ENCODE measurements at places on chromosomes 16 and 17.

DNA sequence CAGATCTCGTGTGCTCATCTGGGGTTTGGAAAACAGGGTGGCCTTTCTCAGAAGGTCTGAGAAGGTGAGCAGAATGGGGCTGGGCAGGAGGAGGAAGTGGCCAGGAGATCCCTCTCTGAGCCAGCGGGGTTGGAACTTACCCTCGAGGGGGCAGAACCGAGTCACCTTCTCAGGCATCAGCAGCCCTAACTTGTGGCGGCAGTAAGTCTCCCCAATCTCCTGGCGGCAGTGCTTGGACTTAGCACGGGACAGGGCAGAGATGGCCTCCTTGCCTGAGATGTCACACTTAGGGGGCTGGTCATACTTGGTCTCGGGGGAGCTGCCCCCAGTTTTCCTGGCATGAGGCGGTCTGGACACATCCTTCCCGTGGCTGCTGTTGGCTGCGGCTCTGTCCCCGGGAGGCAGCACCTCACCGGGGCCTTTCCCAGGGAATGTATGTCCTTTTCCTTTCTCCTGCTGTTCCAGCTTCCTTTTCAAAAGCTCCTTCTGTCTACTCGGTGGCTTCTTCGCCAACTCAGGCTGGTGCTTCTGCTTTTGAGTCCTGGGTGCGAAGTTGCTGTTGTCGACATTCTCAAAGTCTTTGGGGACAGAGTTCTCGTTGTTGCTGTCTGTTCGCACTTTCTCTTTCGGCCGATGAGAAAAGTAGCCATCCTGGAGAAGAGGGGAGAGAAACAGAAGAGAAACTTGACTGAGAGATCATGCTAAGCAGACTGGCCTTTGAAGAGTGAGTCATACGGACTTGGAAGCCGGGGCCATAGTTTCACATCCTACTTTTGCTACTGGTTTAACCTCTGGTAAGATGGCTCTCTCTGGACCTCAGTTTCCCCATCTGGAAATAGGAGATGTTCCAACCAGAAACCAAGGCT, 211.7 kb downstream of the XYLT1 start:
- DNase-seq = no peak

DNA sequence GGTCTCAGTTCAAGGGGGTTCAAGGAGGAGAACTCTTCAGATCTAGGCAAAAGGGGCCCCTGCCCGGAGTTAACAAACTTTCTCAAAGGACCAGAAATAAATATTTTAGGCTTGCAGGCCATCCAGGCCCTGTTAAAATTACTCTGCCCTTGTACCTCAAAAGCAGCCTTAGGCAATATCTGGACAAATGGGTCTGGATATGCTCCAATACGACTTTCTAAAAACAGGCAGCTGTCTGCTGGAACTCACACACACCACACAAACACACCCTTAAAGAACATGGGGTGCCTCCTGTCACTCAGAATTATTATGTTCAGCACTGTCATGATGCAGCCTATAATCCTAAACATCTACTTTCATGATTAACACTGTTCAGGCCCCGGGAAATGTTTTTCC, 75.5 kb downstream of the TMEM132E start:
- no peak for DNase-seq

DNA sequence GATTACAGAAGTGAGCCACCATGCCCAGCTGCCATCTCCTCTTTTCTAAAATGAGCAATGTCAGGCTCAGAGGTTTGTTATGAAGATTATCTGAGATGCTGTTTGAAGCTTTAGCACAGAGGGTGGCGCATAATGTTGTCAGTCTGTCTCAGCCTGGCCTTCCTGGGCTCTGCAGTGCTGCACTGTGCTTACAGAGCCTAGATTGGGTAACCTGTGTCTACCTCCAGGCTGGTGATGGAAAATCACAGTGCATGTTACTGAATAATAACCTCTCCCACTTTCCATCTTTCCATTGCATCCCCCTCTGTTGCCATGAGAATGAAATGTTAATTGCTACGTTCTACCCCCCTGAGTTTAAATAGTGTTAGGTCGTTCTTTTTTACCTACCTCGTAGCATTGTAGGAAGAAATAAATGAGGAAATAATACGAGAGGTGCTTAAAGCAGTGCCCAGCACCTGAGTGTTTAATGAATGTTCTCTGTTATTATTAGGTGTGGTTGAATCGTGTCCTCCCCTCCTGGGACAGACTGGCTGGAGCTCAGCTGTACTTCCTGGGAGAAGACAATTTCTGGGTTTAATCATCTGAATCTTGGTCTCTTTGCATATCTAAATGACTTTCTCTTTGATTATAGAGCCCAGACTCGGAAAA, 6.2 kb downstream of the LDAF1 start:
- no peak for DNase-seq

- no peak for DNase-seq
Observed at GRCh38 chr16:55468352-55468990, 10.5 kb upstream of the MMP2 start.

- no peak for DNase-seq
Observed at GRCh38 chr17:17570798-17571716, 20.5 kb downstream of the PEMT start.

DNA sequence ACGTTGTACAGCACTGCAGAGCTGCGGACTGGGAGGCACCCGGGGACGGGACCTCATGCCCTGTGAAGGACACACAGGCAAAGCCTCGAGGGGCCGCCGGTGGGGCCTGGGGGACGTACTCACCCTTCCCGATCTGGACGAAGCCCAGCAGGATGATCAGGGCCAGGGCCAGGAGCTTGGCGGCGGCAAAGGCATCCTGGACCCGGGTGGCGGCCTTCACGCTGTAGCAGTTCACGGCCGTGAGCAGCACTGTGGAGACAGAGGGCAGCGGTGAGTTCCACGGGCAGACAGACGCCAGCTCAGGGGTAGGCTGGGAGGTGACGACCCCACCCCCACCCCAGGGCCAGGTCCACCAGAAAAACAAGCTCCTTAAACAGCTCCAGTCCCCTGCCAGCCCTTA, 17.7 kb downstream of the SLC7A5 start:
- DNase-seq = no peak

DNA sequence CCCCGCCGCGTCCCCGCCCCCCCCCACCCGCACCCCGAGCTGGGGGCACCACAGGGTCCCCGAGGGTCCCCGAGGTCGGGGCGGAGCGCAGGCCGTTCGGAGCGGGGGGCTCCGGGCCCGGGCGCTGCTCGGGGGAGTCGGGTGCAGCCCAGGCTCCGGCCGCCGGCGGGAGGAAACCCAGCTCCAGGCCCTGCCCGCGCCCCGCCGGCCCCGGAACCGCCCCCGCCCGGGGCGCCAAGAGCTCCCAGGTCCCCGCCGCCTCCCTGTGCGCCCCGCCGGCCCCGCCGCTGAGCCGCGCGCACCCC, 33.2 kb upstream of the RPH3AL start:
- DNase-seq = no peak

GRCh38 chr17:44940317-44940716, 7.3 kb downstream of the KIF18B start:
- DNase-seq = no peak

DNA sequence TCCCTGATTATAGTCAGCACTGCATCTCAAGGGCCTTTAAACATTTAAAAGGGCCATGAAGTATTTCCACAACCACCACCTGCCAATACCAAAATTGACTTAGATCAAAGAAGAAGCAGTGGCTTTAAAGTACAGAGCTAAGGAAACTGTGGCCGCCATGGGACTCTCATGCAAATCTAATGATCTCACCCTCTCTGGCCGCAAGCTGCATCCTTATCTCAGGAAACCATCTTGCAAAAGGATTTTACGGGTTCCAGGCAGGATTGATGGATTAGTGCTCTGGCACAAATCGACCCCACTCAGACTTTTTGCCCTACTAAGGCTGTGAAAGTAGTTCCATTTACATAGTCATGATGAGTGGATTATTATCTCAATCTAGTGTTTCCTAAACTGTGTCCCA, 22.6 kb downstream of the CDRT4 start:
- no peak for DNase-seq

DNA sequence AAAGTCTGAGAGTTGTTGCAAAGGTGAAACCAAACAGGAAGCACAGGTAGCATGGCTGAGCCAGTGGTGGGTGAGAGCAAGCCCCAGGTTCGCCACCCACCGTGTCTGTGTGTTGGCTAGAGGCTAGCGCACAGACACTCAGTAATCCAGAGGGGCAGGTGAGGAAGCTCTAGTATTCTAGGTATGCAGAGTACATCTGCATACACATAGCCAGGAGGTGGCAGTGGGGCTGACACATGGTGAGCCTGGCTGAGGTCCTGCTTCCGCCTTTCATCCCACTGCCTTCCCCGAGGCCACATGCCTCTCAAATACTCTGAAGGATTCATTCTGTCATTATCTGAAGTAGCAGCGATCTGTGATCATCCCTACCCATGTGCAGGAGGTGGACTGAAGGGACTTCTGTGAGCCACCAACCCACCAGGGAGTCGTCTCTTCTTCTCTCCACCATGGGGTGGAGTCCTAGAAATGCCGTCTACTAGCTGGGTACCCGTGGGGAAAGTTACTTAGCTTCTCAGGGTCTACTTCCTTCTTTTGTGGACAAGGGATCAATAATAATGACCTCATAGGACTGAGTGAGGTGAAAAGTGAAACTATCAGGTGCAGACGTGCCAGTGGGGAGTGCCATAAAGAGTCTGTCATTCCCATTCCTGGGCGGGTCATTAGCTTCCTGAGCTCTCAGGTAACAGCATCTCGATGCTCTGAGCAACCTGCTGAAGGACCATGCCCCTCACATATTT, 36.0 kb upstream of the ICAM2 start:
- DNase-seq = no peak

DNA sequence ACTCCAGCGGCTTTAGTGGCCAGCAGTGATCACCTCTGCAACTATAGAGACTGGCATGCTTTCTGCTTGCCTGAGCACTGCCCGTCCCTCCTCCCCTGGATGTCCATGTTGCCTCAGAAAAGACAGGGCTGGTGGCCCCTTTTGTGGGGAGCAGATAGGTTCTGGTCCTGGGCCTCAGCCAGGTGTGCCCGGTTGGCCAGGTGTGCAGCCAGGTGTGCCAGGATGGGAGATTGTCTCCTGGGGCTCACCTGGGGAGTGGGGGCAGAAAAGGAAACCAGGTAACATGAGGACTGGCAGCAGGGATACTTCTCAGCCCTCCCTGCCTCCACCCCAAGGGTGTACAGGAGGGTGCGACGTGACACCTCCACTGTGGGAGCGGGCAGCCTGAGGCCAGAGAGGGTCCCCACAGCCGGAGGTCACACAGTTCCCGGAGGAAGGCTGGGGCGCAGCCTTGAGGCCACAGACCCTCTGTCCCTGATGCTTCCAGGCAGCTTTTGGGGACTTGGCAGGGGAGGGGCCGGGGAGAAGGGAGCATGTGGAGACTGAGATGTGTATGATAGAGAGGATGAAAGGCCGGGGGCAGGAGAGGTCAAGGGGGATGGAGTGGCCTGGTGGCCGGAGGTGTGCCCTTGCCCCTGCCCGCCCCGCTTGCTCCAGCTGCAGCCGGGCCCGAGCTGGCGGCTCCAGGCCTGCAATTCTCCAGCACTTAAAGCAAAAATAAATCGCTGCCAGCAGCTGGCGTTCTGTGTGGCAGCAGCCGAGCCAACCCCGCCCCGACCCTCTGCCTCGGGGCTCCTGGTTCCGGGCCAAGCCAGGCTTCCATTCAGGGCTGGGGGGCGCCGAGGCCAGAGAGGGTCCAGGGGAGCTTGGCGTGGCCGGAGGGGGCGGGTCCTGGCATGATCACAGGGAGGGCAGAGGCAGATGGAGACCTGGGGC, 6.7 kb downstream of the KCNJ12 start:
- no peak for DNase-seq

GRCh38 chr17:47931848-47932247, 9.5 kb upstream of the PNPO start:
- no peak for DNase-seq

GRCh38 chr16:63612462-63613227, 1509.2 kb downstream of the CDH11 start:
- no peak for DNase-seq

GRCh38 chr16:83806036-83806435, 1.7 kb upstream of the HSBP1 start:
- no peak for DNase-seq

DNA sequence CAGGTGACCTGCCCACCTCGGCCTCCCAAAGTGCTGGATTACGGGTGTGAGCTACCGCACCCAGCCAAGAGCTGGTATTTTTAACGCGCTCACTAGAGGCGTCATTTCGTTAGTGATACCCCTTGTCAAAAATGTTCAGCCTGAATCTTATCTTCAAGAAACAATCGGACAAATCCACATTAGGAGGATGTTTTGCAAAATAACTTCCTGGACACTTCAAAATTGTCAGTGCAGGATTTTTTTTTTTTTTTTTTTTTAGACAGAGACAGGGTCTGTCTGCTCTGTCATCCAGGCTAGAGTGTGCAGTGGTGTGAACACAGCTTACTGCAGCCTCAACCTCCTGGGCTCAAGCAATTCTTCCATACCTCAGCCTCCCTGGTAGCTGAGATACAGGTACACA, 63.0 kb downstream of the RMI2 start:
- no peak for DNase-seq

GRCh38 chr17:63701868-63702720, 2.2 kb upstream of the LIMD2 start:
- peak; percentile 63 for DNase-seq

DNA sequence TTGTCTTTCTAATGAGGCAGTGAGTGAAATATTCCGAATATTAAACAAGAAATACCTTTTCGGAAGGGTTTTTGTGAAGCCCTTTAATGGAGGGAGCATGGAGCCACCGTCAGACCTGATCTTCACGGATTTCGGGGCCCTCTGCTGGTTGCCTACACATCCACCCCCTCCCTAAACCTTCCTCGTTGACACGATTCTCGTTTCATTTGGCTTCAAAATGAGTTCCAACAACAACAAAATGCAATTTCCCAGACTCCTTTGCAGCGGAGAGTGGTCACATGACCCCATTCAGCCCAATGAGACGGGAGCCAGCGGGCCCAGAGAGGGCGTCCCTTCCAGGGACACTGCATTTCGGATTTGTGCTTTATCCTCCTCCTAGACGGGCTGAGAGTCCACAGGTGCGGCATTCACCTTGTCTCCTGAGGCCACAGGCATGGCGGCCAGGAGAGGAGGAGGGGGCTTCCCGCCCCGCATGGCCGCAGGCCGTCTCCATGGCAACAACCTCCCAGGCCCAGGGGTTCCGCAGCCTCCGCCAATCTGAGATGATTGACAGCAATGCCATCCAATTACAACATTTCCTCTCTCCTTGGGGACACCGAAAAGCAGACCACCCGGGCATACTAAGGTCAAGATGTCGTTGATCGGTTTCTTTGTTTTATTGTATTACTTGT, 259.8 kb downstream of the C16orf95 start:
- DNase-seq = no peak

- no peak for DNase-seq
Observed at GRCh38 chr16:86476956-86477534, 33.3 kb upstream of the FOXF1 start.

GRCh38 chr17:72206376-72206775, 85.6 kb downstream of the SOX9 start:
- DNase-seq = no peak

DNA sequence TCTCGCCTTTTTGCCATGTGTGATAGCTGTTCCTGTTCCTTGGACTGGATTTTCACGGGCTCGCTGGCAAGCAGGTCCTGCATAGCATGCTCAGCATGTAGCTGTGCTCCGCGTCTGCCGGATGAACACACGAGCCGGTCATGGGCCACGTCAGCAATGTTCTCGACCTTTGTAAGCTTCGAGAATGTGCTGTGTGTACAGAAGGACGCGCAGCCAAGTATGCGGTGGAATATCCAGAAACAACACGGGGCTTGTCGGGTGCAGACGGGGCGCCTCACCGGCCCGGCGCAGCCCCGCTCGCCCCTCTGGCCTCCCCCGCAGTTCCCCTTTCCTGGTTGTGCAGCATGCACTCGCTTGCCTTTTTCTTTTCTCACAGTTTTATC, 42.2 kb downstream of the RPTOR start:
- no peak for DNase-seq

- DNase-seq = no peak
Observed at GRCh38 chr17:78803186-78803845, 21.2 kb upstream of the CYTH1 start.

Measured in sciatic nerve (tissue), 2 donors.